ENCODE measurements at places on chromosomes 13 and 19.

GRCh38 chr13:32031815-32032370 lies 319 bp downstream of the FRY start:
- DNase-seq = no peak

DNA sequence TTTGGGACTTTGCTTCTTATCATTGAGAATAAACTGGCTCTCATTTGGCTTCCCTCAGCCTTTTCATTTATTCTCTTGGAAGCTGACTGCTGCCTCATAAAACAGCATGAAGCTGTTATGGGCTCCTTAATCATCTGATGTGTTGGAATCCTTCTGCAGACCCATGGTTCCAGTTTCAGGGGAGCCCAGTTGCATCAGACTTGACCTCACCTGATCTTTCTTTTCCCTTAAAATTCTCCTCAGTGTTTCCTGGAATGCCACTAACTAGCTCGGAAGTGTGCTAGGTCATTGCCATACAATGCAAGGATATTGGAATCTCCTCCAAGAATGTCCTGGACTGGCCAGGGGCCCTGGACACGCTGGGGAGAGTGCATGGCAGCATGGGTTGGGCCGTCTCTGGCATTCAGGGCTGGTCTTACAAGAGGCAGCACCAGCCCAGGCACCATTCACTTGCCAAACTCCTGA lies 158.7 kb downstream of the FLT1 start:
- DNase-seq = no peak

DNA sequence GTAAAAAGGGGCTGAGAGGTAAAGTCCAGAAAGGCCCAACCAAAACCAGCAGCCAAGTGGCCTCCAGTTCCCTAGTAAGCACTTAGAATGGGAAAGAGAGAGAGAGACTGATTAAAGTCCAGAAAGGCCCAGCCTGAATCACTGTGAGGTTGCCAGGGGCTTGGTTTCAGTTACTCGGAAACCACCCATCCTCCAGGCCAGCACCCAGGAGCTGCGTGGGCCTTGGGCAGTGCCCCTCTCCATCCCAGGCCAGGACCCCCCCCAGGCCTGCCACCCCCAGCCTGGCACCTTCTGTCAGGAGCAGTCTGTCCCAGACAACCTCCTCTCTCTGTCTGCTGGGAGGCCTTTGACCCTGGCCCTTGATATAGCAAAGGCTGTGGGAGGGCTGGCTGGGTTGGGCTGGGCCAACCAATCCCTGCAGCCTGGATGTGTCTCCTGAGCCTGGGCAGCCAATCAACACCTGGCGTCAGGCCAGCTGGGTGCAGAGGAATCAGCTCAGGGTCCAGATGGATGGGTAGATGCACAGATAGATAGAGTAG lies at the start of gene CYP4F2:
CYP4F2 (minus strand) TSS at position 337 of the 539 bp plus-strand sequence. CDS start 463 bp downstream, outside the sequence.
- no peak for DNase-seq

GRCh38 chr13:72004784-72005374 lies 137.9 kb upstream of the DACH1 start:
- no peak for DNase-seq

GRCh38 chr13:24230428-24231072 lies 70.0 kb downstream of the SPATA13 start:
- DNase-seq = no peak

GRCh38 chr13:48602296-48603016 lies 51.3 kb upstream of the CYSLTR2 start:
- no peak for DNase-seq

DNA sequence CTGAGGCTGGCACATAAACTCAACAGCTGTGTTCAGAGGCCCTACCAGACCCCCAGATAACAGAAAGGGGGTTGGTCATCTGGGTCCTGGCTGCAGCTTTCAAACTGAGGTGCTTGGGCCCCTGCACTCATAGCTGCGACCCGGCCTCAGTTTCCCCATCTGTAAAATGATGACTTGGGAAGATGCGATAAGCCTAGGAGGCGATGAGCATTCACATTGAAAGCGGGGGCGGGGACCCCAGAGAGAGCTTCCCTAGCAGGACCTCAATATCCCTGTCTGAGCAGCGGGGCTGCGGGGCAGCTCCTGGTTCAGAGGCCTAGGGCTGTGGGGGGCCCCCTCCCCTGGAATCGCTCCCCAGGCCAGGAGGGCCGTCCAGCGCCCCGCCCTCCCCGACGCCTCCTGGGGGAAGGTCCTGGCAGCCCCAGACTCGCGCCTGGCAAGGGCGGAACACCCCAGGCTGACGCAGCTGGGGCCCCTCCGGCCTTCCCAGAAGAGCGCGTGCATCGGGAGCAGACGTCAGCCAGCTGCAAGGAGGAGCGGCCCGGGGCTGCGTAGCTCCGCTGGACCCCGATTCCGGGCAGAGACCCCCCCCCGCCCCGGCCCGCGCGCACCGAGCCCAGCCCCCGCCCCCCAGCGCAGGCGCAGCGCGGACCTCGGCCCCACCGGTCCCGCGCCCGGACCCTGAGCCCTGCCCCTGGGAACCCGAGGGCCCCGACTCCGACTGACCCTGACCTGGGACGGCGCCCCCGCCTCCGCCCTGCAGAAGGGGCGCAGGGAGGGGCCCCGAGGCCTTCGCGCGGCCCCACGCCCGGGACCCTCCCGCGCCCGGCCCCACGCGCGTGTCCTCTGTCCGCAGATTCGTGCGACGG lies 3.5 kb downstream of the FSTL3 start:
- no peak for DNase-seq

DNA sequence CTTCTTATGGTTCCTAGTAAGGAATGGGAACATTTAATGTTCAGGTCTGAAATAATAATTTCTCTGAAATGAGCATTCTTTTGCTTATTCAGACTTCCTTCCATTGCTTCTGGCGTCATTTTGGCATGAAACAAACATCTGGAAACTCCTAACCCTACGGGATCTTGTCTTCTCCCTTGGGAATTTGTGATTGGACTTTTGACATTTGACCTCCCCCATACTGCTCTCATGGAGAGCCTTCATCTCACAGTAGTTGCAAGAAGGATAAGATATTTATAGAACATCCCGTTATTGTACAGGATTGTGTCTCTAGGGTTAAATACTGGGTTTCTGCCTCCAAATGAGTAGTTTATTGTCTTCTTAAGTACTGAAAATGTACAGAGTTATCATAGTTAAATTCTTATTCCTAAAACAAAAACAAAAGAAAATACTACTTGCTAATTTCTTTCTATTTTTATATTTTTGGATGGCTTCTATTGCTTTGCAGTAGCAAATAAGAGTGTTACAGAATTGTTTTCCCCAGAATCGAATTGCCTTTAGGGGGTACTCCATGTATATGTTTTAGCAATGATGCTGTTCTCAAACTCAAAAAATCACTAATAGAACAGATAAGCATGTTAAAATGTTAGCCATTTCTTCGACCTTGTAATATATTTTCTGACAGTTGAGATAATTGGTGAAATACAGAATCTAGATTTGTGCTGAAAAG lies 366.8 kb downstream of the DLEU7 start:
- DNase-seq = no peak

DNA sequence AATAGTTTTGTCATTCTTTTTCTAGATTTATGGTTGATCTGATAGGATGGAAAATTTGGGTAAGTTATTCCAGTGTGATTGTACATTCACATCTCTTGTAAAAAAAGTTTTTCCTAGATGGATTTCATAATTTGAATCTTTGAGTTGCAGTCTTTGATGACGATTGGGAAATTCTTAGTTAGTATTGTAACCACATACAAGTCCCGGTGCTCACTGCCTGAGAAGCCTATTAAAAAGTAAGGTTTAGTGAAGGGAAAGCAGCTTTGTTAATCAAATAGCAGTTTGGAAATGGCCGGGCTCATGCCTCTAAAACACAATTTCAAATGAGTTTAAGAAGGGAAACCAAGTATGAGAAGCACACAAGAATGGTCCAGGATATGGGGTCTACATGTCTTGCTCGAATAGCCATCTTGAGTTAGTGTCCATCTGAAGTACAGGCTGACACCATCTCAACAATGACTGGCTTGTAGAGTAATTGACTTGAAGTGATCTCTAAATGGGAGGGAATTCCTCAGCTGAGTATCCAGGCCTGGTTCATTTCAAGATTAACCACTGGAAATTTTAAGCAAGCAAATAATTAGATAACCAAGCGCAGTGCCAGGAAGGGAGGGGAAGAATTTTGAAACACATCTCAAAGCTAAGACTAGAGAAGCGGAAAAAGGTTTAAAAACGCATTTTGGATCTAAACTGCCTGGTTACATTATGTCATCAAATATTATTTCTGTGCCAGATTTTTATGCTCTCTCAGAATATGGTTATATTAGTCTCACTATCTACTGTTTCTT lies 1145.6 kb upstream of the MIR17HG start:
- DNase-seq = no peak

GRCh38 chr13:110471833-110472162 lies 89.7 kb downstream of the RAB20 start:
- peak; percentile 92 for DNase-seq

DNA sequence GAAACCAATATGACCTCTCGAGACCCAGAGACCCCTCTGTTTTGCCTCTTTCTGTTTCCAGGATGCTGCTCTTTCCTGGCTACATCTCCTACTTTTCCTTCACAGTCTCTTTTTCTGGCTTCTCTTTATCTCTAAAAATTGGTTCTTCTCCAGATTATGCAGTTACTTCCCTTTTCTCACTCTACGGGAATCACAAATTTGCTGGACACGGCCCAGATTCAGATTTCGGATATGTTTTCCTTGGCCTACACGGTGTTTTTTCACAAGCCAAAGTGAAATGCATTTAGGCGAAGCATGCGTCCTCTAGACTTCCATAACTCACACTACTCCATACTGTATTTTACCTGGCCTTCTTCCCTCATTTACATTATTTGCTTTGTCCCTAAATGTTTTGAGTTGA lies 214.7 kb upstream of the MIR17HG start:
- DNase-seq = no peak

- DNase-seq = no peak
These were observed 278.7 kb downstream of the DIAPH3 start for GRCh38 chr13:59885076-59885475.

DNA sequence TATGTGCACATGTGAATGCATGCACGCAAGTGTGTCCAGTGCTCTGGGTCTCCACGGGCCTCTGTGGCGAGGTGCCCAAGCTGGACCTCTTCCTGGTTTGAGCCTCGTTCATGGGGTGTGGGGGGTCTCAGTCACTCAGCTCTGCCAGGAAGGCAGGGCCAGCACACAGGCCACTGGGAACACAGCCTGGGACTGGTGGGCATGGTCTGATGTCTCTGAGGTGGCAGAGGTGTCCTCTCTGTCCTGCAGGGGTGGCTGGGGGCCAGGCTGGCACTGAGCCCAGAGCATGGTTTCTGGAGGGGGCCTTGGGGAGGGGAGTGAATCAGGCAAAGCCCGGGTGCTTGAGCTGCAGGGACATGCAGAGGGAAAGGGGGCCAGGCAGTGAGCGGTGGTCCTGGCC lies 9.4 kb downstream of the LRP3 start:
- DNase-seq = no peak

GRCh38 chr13:21738630-21739029 lies 67.8 kb downstream of the FGF9 start:
- DNase-seq = no peak

DNA sequence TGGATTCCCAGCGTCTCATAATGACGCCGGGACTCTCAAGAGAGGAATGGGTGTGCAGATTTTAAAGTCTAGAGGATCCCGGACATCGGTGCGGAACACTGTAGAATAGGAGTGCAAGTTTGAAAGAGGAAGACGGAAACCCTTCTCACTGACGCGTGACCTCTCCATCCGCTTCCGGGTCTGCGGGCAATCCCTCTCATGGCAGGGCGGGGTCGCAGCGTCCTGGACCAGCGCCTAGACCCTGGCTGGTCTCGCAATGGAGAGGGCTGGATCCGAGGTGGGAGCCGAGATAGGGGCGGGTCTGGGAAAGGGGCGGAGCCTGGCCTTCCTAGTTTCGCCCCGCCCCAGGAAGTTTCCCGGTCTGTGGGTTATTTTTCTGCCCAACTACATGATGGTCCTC lies 4.6 kb upstream of the ZNF845 start:
- no peak for DNase-seq

DNA sequence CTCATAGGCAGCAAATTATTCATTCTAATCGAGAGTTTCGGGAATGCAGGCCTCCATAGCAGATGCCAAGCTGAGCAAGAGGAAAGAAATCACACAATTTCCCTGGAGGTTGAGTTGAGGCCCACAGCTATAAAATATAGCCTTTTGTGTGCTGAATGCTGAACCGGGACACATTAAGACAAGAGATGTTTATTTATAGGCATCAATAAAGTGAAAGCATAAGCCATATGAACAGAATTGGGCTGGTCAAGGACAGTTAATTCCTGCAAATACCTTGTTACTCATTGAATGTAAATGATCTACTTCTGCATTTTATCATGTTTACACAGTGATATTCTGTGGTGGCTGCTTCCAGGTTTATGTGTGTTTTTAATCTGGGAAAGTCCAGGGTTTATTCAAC lies 461.7 kb downstream of the KLF12 start:
- DNase-seq = no peak

- no peak for DNase-seq
These were observed 171.9 kb downstream of the FOXO1 start for GRCh38 chr13:40494513-40494912.

- DNase-seq = no peak
These were observed 28.4 kb upstream of the ENOX1 start for GRCh38 chr13:43815204-43815603.

GRCh38 chr13:70080012-70080411 lies 27.6 kb upstream of the ATXN8OS start:
- DNase-seq = no peak

GRCh38 chr19:55461974-55462626 lies 658 bp upstream of the ISOC2 start:
- no peak for DNase-seq

DNA sequence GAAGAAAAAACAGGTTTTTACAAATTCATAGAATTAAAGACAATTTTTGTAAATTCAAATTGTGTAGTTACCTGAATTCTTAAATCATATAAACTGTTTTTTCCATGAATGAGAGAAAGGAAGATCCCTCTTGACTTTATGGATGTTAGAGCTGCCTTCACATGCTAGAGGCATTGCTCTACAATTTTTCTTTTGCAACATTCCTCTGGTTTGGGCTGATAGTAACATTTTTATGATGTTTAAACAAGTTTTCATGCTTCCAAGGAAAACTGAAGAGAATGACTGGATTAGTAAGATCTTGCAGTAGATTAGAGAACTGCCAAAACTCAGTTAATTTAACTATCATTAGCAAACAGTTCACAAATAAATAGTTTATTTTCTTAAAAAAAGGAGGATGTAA lies 250.6 kb downstream of the GPC6 start:
- no peak for DNase-seq

DNA sequence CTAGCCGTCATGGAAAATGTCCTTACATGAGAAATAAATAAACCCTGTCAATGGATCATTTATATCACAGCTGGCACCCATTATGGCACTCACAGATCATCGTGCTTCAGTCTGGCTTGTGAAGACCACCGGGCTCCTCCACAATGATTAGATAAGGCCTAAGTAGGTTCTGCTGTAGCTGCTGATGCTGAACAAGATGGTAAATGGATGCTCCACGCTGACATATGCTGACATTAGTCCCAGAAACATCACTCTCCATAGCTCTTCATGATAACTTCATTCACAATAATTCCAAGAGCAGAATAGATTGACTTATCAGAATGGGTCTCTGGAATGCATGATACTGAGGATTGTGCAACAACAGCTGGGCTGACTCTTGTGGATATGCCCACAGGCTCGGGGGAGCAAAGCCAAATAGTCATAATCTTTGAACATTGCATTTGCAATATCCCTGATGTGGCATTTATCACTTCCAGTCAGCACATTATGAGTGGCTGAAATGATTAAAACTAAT lies 63.8 kb upstream of the RXFP2 start:
- DNase-seq = no peak
